NCI-H187 (cell line): ENCODE measurements at places on chromosomes 2 and 18.

GRCh38 chr18:29321561-29321960 is 1144.6 kb upstream of the CDH2 start:
- DNase-seq = no peak

- DNase-seq = peak; percentile 52
These were observed 24.6 kb downstream of the MAIP1 start for GRCh38 chr2:199979832-199980628.

DNA sequence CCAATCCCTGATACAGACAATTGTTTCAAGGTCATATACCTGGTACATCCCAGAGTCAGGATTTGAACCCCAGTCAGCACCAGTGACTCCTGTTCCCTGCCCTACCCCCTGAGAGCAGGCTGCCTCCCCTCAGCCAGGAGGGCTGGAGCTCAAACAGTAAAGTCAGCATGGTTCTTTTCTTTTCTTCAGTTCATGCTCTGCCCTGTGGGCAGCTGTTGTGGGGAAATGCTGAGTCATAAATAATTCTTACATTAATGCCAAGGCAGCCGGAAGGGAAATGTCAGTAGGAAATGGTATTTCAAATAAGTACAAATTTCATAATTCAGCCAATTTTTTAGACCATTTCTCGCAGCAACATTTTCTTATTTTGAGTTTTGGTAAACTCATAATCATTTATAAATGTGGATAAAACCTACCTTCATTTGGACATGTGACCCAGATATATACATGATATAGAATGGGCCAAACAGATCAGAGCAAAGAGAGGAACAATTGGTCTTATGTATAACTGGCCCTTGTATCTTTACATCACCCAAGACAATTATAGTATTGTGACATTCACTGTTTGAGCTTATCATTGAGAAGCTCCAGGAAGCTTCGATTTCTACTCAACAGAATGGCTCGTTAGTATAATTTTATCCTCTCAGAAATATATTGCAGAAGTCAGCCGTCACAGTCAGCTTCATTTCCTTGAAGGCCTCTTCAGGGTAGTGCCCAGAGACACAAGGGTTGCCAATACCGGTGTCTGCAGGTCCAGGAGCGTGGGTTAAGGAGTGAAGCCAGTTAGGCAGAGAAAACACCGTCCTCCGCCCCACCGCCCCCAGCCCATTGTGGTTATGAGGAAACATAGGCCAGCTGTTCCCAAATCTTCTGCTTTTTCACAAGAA is 28.0 kb upstream of the SCYGR1 start:
- DNase-seq = no peak

- DNase-seq = no peak
These were observed 13.3 kb upstream of the CAPN13 start for GRCh38 chr2:30820381-30821055.

- DNase-seq = no peak
These were observed 177.5 kb downstream of the CD8B2 start for GRCh38 chr2:106664669-106665068.

DNA sequence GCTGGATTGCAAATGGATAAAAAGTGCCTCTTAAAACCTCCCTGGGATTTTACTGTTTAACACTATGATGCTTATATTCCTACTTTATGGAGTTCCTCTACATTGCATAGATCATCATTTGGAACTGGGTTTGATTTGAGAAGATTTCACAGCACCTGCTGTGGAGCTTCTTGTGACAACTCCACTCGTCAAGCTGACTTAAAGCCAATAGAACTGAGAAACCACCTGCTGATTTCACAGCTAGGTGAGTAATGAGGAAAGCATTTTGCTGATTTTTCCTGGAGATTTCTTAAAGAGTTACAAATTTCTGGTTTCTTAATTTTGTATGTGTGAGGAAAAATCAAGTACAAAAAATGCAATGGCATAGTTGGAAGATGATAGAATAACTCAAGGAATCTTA is 739.1 kb upstream of the LRRTM1 start:
- no peak for DNase-seq

DNA sequence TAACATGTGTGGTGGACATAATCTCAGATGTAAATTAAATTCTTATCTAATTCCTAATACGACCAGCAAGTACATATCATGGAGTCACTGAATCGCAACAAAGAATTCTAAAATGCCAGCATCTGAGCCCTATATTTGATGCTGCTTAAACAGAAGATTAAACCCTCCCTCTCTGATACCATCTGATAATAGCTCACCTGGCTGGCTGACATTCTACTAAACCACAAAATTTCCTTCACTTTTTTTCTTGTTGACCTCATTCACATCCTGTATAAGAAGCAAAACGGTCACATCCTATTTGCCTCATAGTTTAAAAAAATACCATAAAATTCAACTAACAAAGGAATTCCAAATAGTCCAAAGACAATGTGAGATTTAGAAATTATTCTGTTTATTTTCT is 371.6 kb upstream of the SLC8A1 start:
- DNase-seq = no peak

- no peak for DNase-seq
These were observed 7.6 kb upstream of the CHRNA1 start for GRCh38 chr2:174771631-174772471.

GRCh38 chr2:190802626-190803209 is 77.9 kb upstream of the GLS start:
- no peak for DNase-seq

- no peak for DNase-seq
These were observed 119.8 kb downstream of the PTPN4 start for GRCh38 chr2:119879502-119879901.
